ENCODE measurements at places on chromosomes 6 and 20.

DNA sequence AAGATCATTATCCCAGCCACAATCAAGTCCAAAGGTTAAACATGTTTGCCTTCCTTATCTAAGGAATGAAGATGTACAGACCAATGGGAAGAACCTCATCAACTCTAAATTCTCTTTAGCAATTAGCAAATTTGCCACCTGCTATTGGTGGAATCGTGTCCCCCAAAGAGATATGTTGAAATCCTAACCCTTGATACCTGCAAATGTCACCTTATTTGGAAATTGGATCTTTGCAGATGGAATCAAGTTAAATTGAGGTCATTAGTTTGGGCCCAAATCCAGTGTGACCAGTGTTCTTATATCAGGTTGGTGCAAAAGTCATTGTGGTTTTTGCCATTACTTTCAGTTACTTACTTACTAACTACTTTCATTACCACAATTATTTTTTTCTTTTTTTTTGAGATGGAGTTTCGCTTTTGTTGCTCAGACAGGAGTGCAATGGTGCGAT is 31.3 kb downstream of the KLHL31 start:
- DNase-seq, result no peak

DNA sequence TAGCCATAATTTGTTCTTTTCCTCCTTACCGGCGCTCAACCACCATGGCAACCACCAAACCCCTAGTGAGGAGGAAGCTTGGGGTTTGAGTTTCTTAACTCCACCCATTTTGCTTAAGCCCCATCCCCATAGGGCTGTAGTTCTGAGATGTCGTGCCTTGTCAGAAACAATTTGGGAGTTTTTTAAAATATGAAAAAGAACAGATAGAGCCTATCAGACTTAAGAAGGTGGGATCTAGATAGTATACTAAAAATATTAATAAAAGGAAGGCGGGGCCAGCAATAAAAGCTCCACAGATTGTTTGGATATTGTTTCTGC is 5.6 kb downstream of the BRD2 start:
- no peak for DNase-seq

- DNase-seq, result no peak
These were observed 138.0 kb downstream of the HFE start for GRCh38 chr6:26224940-26225847.

DNA sequence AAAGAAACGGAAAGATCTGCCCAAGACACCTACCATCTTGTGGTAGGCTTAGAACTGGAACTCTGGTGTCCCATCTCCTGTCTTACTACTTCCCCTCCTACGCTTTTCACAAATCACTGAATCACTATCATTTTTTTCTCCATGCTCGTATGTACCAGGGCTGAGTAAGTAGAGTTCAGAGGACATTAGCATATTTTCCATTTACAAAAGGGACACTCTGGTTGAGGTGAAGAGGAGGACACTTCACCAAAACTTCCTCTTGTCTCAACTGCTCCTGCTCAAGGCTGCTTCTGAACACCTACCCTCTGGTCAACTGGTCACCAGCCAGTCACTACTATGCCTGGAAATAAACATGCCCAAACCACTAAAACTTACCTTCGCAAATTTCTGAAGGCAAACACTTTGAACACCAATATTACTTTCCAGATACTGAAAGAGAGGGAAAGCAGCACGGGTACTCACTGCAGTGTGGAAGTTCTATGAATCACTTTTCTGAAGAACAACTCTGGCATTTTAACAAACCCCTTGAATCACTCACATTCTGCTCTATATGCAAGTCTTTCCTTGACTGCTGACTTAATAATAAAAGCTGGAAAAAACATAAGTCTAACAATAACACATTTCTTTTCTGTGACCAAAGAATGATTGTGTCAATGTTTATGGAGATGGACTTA is 123.3 kb downstream of the INSM1 start:
- DNase-seq, result no peak

DNA sequence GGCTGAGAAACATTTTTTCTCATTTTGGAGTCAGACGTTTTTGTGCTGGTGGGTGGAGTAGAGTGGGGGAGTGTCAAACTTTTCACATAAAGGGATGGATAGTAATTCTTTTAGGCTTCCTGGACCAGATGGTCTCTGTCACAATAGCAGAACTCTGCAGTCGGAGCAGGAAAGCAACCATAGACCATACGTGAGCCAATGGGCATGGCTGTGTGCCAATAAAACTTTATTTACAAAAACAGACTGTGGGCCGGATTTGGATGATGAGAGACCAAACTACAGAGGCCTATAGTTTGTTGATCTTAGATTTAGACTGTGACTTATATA is 70.8 kb upstream of the SLC22A23 start:
- no peak for DNase-seq

- no peak for DNase-seq
These were observed 67.3 kb upstream of the TSHZ2 start for GRCh38 chr20:52904837-52905236.

DNA sequence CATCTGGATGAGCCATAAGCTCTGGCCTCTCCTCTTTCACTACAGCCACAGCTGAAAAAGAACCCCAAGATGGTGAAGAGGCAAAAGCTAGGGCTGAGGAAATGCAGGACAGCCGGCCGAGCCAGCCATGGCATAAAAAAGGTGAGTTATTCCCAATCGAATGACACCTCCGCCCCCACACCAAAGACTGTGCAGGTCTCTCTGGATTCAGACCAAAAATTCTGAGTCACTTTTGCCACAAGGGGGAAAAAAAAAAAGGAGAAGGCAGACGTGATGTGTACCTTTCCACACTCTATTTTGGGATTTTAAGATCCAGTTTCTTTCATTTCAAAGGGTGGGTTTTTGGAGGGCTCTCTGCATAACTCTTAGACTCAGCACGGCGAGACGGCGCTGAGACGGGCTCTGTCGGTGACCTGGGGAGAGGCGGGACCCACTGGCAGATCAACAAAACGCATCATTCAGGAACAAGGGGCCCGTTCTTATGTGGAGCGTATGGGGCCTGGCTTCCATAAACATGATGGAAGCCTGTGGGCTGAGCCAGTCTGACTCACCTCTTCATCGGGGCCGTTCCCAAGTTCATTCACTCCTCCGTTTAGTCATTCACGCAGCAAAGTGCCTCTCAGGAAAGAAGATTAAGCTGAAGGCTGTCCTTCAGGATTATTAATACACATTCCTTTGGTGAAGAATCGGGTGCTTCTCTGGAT is 54.8 kb downstream of the NFATC2 start:
- DNase-seq, result no peak

GRCh38 chr6:108294297-108294726 is 542 bp upstream of the AFG1L start:
- no peak for DNase-seq

- no peak for DNase-seq
These were observed 112.4 kb upstream of the SALL4 start for GRCh38 chr20:51914758-51915157.

- DNase-seq, result no peak
These were observed 30.1 kb downstream of the CMTR1 start for GRCh38 chr6:37463110-37463509.

- DNase-seq, result no peak
These were observed 363.9 kb downstream of the KIF16B start for GRCh38 chr20:16209357-16209756.

DNA sequence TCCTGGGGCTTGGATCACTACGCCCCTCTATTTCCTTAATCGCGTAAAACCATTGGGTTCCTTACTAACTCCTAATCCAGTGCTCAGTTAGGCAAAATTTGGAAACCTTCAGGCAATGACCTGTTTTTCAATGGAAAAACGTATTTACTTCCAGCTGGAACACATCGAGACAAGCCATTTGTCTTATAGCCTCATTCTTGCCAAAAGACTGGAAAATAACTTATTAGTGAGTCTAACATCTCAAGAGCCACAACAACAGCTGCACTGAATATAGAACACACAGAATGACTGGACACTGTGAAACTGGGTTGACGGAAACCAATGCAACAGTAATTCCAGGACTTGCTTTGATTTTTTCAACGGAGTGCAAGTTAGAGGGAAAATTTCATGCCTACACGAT is 125.2 kb upstream of the MAP3K7 start:
- DNase-seq, result no peak

GRCh38 chr6:169277619-169278018 is 24.0 kb upstream of the THBS2 start:
- no peak for DNase-seq

- no peak for DNase-seq
These were observed 187.4 kb upstream of the PROKR2 start for GRCh38 chr20:5504061-5504739.

All from bone marrow (tissue), 2 donors.